ENCODE measurements at places on chromosomes 3 and 15.

DNA sequence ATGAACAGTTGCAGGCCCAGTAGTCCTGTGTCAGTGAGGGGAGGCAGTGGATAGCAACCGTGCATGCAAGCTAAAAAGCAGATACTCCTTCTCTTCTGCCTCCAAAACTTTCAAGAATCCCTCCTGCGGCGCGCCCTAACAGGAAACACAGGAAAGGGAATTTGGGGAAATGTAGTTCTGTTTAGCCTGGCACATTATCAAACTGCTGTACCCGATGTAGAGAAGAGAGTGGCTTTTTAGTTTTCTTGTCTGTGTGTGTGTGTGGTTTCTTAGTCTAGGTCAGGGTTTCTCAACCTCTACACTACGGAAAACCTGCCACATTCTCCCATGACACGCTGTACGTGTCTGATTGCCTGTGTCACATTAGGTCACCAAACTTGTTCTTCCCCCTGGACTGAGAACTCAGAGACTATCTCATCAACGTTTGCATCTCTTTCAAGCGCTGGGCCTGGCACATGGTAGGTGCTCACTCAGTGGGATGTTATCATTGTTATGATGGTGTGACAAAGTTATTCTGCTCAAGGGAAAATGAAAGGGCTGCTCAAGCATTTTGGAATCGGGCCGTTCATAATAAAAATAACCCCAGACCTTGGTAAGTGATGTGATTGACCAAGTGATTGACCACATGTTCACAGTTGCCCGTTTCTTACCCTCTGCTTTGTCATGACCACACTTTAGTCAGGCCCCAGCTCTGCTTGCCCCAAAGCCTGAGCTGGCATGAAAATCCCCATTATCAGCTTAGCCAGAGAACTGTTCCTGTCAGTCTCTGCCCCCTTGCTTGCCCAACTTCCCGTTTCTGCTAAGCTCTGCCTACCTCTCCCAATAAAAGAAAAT, 33.2 kb downstream of the TM4SF4 start:
- no peak for DNase-seq

DNA sequence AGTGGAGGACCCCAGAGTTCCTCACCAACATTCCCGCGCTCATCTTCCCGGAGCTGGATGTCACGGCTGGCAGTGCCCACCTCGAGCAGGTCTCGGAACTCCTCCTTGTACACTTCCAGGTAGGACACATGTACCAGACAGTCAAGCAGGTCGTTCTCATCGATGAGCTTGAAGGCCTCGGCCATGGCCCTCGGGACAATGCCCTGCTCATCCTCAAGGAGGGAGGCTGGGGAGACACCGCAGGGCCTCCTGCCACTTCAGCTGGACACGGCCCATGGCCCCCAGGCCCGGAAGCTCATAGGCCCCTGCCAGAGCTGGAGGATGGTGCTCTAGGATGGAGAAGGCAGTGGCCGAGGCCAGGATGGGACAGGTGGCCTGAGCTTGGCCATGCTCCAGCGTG, 5.6 kb downstream of the KIF7 start:
- no peak for DNase-seq

- DNase-seq = no peak
These were observed 337.4 kb downstream of the IL5RA start for GRCh38 chr3:2772803-2773202.

DNA sequence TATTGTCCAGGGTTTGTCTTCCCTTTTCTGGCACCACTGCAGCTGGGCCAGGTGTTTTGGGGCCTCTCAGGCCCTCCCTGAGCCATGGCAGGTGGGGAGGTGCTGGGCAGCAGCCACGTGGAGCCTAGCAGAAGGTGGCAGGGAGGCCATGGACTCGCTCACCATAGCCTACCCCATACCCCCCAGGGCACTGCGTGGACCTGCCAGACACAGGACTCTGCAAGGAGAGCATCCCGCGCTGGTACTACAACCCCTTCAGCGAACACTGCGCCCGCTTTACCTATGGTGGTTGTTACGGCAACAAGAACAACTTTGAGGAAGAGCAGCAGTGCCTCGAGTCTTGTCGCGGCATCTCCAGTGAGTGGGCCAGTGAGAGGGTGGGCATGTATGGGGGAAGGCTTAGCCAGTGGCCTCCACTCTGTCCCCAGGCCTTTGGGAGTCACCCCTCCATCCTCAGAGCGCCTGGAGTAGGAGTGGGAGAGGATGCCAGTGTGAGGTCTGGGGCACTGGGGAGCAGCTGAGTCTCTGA, 11.9 kb downstream of the SPINT1 start:
- DNase-seq = no peak

DNA sequence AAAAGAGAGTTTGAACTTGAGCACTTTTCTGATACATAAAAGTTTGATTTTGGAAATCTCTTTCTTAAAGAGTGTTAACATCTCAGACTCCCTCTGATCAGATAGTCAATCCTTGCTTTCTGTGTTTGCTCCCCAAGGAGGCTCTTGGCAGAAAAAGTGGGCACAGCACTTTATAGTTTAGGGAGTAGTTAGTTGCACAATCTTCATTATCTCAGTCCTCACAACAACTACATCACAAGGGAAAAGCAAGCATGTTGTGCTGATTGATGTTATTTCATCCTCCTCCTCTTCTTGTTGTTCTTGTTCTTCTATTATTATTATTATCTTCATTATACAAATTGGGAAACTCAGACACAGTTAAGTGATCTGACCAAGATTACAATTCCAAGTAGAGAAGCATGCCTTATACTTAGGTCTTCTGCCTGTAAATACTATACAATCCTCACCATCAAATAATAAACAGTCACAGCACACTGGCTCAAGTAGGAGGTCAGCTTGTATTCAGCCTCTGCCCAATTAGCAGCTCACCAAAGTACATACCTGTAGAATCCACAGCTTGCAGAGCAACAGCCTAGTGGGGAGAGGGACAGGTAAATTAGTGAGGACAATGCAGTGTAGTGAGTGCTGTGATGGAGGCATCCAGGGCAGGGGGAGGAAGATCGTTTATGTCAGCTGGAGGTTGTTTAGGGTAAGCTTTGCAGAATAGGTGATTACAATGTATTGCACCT, 304.1 kb upstream of the MME start:
- no peak for DNase-seq

DNA sequence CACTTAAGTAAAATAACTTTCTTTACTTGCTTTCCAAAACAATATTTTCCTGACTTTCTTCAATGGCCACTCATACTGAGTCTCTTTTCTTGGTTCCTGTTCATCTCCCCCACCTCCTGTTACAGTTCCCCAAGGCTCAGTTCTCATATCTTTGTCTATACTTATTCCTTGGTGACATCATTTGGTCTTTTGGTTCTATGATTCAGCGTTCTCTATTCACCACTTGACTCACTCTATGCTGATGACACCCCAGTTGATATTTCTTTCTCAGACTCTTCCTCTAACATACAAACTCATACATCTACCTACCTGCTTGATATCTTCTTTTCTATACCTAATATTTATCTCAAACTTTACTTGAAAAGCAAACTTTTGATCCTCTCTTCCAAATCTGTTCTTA, 85.0 kb upstream of the P3H2 start:
- no peak for DNase-seq

GRCh38 chr3:105722943-105723556, 145.8 kb downstream of the CBLB start:
- no peak for DNase-seq

GRCh38 chr15:37792351-37792750, 142.1 kb upstream of the TMCO5A start:
- DNase-seq = no peak

- DNase-seq = no peak
These were observed 49.0 kb upstream of the SELENOK start for GRCh38 chr3:53940623-53941022.

GRCh38 chr3:197495499-197495898, 60.3 kb downstream of the BDH1 start:
- no peak for DNase-seq

DNA sequence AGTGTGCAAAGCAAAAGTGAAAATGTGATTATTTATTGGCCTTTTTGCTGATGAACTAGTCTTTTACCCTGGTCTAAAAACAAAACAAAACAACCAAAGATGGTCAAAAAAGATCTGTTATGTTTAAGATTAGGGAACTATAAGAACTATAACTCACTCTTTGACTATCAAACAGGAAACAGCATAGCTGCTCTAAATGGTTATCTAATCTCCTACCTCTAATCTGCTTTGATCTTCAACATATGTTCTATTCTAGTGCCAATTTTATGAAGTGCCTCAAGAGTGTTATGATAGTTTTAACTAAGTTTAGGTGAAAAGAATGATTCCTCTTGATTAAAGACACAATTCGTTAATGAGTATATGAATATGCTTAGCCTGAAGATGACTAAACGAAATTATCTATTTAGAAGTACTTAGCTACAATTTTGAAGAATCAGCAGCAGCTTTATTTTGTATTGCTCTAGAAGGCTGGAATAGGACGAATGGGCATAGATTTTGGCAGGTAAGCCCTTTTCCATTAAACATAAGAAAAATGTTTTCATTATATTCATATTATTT, 46.0 kb downstream of the SETD2 start:
- no peak for DNase-seq

DNA sequence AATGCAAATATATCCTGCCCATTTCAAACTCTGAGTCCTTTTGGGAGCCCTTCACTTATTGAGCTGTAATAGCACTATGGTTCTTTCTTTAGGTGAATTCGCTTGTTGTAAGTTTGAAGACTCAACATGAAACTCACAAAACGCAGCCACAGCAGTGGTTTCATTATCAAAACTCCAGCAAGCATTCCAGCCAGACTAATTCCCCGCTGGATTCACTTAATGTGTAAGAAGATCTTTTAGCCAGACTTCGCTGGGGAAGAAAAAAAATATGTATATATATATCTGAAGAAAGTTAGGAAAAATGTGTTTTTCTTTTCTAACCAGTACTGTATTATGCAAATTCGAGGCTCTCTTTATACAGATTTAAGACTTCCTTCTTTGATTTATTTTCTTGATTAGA, 241.1 kb downstream of the WNT5A start:
- no peak for DNase-seq

GRCh38 chr15:61031532-61031931, 197.6 kb downstream of the RORA start:
- no peak for DNase-seq

DNA sequence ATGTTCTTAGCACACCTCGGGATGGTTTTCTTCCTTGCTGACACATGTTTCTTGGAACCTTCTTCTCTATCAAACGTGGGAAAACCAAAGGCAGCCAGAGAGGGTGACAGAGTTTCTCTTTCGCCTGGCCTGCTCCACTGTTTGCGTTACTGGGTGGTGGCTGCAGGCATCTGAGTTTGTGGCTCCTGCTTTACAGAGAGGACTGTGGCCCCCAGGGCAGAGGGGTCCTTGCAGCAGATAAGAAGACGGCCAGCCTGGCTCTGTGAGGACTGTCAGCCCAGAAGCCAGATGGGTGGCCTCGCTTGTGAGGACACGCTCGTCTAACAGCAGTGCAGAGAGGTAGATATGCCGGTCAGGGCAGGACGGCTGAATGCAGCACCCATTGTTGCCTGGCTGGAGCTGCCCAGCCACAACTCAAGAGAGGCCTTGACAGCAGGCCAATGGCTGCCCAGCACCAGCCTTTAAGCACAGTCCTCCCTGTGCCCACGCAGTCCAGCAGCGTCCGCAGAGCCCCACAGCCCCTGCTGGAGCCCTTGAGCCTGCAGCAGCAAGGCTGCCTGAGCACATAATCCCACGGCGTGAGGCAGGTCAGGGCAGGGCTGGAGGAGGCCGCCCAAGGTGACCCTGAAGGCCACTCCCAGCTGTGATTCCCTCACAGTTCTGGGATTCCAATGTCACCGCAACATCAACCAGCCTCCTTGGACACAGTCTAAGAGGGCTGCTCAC, 15.0 kb upstream of the SPTBN5 start:
- DNase-seq = no peak

DNA sequence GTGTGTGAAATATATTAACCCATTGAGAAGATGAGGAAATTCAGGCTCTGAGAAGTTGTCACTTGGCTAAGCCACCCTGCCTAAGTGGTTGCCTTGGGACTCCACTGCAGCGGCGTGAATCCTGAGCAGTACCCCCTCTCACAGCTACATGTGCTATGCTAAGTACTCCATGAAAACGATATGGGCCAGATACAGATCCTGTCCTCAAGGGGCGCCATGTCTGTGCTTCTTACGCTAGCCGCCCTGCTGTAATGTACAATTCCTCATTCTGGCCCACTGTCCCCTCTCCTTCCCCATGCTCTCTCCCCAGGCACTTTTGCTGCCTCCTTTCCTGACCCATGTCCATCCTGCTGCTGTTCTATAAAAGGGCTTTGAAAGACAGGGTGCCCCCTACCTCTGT, 140.3 kb downstream of the FEZF2 start:
- DNase-seq = no peak

DNA sequence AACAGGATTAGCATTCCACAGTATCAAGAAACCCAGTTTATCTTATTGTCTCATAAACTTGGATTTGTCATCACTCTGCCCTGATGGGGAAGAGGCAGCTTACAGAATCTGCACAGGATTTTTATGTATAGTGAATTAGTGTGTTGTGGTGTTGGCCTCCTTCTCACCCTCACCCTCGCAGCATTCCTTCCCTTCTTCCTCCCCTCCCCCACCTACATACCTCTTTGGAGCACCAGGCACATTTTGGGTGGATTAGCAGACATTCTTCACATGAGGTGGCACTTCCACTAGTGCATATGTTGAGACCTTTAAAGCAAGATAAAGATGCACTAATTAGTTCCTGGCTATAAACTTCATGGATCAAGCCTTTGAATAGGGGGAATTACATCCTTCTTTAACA, 13.9 kb downstream of the ITGB5 start:
- no peak for DNase-seq

GRCh38 chr3:133663569-133664313, 2.0 kb upstream of the TOPBP1 start:
- DNase-seq = no peak

DNA sequence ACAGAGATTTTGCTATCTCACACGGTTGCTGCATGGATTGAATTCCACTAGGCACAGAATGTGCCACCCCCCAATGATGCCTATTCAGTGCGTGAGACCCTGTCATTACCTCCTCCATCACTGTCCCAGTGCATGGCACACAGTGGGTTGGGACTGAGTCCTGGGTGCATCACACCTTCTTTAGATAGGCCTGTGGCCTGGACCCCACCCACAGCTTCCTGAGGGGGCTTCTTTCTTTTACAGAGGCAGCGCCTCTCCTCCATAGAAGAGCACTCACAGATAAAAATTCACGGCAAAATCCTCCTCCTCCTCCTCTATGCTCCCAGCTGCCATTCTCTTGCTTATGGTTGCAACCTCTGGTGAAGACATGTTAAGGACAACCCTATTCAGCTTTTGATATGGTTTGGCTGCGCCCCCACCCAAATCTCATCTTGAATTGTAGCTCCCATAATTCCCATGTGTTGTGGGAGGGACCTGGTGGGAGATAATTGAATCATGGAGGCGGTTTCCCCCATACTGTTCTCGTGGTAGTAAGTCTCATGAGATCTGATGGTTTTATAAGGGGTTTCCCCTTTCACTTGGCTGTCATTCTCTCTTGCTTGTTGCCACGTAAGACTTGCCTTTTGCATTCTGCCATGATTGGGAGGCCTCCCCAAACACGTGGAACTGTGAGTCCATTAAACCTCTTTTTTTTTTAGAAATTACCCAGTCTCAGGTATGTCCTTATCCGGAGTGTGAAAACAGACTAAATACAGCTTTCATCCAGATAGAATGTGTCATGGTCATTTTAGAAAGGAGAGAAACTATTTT, 147.6 kb downstream of the KLF13 start:
- no peak for DNase-seq

- DNase-seq = no peak
These were observed 24.4 kb upstream of the RAB7A start for GRCh38 chr3:128701342-128702212.

GRCh38 chr3:38829404-38829803, 13.4 kb upstream of the SCN10A start:
- DNase-seq = no peak

Data from stimulated activated CD8-positive, alpha-beta memory T cell treated with anti-CD3 and anti-CD28 coated beads, Interleukin-4, amount 100 ng/mL, for 4 hours (primary cell).